Islet precursor cell (in vitro differentiated cells): ENCODE measurements at places on chromosomes 5 and 9.

GRCh38 chr9:122364117-122364782 is 6.6 kb upstream of the PTGS1 start:
- no peak for DNase-seq

DNA sequence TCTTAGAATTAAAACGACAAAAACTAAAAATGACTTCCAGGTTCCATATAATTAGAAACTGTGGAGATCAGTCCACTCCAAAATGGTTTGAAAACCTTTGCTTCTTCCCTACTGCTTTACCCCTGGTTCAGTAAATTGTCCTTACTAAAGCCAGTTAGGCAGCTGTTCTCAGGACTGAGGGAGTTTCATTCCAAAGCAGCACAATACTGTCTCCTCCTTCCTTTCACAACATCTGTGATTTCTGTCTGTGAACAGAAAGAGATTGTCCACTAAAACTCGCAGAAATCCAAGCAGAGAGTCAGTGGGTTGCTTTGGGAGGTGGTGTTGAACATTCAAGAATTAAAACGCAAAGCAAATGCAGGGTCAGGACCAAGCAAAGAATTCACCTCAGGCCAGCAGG is 740.8 kb upstream of the ZNF608 start:
- no peak for DNase-seq

- DNase-seq: no peak
Observed at GRCh38 chr9:115267790-115268189, 149.8 kb upstream of the TNC start.

GRCh38 chr9:98873951-98874371 is 66.5 kb downstream of the GALNT12 start:
- peak; percentile 31 for DNase-seq

DNA sequence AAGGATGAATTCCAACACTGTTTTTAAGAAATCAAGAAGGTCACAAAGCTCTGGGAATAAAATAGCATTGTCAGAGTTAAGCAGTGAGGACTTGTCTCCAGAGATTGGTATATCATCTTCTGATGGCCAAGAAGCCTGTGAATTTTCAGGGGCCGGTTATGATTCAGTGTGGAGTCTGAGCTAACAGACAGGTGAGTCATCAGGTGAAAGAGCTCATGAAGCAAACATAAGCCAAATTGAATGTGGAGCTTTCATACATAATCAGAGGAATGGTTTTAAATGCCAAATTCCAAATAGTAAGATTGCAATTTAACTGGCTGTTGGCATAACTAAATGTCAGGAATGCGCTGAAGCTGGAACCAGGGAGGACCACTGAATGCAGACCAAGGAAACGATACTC is 494.2 kb downstream of the MTRR start:
- no peak for DNase-seq

DNA sequence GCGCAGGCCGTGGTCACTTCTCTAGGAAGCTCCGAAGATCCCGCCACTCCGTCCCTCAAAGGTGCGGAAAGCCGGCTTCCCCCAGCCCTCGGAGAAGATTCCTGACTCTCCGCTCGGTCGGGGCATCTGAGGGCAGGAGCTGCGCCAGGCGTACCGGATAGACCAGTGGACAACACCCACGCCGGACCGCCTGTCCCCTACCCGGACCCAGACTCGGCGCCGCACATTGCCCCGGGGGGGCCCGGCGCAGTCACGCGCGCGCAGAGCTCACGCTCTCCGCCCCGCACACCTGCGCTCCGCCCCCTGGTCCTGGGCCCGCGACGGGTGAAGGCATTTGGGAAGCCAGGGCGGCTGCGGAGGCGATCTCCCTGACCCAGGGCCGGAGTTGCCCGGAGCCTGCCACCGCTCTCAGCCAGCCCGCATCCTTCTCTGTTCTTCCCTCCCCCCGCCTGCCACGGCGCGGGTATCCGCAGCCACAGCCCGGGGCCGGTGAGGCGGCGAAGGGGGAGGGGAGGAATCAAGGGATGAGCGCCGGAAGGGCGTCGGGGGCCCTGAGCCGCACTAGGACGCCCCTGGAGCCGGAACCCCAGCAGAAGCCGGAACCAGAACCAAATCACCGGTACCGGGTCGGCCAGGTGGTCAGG is 448 bp downstream of the RELL2 start:
- peak; percentile 71 for DNase-seq

DNA sequence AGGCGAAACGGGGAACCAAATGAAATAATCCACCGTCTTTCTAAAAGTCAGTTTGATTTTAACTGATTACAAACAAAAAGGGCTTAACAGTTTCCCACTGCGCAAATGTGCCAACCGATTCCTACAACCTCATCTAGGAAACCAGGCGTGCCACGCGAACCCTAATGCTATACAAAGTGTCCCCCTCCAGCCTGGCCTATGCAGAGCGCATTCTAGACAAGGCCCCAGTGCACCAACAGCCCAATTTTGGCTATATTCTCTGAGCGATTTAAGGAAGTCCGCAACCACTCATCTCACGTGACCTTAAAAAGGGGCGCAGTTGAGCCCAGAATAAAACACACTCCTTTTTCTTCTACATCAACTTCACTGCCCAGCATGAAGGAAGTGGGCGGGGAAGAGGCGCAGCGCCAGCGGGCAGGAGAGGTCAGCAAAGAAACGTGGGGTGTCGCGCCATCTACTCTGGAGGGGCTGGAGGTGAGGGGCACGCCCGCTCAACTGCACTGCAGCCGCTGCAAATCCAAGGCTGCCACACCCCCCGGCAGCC is 779 bp downstream of the FAM13B start:
- DNase-seq: peak; percentile 56

- peak; percentile 58 for DNase-seq
Observed at GRCh38 chr5:147170603-147171002, 64.2 kb upstream of the STK32A start.

GRCh38 chr9:106120071-106120470 is 425.7 kb downstream of the TMEM38B start:
- no peak for DNase-seq

- no peak for DNase-seq
Observed at GRCh38 chr5:165328846-165329245, 1823.4 kb downstream of the MAT2B start.

GRCh38 chr5:174693697-174694385 is 30.5 kb upstream of the MSX2 start:
- no peak for DNase-seq

DNA sequence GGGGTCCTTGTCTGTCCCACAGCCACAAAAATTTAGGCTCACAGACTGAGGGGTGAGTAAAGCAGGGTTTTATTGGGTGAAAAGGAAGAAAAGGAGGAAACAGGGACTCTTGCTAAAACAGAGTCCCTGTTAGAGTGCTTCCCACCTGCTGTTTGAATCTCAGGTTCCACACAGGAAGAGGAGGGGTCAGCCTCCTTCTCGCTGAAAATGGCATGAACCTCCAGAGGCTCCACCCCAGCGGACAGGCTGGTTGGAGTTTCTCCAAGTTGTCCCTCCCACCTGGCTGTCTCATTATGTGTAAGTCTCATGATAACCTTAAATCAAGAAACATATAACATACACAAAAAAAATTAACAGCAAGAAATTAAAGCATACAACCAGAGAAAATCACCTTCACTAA is 28.3 kb upstream of the UHRF2 start:
- DNase-seq: no peak

DNA sequence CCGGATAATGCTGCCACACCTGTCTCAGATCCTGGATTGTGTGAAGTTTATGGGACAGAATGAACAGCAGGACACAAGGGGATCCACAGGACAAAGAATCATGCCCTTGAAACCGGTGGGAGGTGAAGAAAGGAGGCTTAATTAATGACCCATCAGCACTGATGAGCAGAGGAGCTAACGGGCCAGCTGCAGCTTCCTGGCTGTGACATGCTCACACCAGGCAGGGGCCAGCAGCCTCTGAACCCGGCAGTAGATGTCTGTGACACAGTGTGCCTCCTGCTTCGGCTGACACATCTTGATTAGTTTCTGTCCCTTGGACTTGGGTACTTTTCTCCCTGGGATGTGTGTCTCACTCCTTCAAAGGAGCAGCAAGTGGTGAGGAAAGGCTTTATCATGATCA is 328.8 kb upstream of the BRINP1 start:
- no peak for DNase-seq

DNA sequence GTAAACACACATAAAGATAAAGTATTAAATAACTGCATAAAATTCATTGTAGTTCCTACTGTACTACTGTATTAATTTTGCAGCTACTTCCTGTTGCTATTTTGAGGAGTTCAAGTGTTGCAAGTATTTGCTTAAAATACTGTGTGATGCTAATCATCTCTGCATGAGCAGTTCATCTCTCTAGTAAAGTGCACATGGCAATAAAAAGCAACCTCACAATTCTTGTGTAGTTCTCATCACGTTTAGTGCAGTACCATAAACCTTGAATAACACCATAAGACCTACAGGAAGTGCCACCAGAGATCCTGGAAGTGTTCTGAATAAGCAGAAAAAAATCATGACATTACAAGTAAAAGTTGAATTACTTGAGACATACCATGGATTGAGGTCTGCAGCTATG is 34.6 kb downstream of the CPLANE1 start:
- DNase-seq: no peak

DNA sequence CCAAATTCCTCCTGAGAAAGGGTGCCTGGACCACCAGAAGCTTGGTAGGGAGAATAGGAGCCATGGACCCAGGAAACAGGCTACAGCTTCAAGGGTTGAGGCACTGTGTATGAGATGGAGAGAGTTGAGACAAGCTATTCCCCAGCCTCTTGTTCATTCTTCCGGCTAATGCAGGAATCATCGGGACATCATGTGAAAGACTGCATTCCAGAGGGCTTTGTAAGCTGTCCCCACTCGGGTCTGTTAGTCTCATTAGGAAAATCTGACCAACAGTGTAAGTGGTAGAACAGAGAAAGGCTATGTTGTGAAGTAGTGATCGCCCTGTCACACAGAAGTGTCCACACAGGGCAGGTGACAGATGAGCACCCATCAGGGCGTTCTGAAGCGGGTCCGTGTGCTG is 81.4 kb downstream of the GABBR2 start:
- DNase-seq: peak; percentile 66

- no peak for DNase-seq
Observed at GRCh38 chr9:115010874-115011273, 80.5 kb upstream of the TNFSF8 start.

DNA sequence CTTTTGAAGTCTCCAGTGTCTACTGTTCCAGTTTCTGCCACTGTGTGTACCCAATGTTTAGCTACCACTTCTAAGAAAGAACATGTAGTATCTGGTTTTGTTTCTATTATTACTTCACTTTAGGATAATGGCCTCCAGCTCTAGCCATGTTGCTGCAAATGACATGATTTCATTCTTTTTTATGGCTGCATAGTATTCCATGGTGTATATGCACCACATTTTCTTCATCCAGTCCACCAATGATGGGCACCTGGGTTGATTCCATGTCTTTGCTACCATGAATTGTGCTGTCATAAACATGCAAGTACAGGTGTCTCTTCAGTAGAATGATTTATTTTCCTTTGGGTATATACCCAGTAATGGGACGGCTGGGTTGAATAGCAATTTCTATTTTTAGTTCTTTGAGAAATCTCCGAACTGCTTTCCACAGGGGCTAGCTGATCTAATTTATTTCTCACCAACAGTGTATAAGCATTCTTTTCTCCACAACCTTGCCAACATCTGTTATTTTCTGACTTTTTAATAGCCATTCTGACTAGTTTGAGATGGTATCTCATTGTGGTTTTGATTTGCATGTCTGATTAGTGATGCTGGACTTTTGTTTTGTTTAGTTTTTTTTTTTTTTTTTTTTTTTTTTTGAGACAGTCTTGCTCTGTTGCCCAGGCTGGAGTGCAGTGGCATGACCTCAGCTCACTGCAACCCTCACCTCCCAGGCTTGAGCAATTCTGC is 68.9 kb downstream of the WDR41 start:
- no peak for DNase-seq

- DNase-seq: no peak
Observed at GRCh38 chr5:308672-309271, 12.7 kb upstream of the AHRR start.

DNA sequence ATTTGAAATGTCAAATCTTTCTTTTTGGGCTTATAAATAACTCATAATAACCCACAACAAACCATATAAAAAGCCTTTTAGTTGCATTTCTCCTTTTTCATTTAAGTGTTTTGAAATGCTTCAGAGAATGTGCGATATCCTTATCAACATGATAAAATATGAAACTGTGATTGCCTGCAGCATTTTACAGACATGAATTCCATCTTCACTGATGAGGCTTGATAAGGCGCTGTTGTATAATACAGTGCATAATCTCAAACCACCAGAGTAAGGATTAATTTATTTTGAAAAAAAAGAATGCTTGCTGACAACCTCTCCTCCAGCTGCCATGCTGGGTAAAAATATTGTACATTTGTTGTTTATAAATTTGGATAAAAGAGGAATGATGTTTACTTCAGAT is 216.8 kb downstream of the PBX3 start:
- DNase-seq: no peak

GRCh38 chr9:127935765-127936221 is 1.9 kb downstream of the DPM2 start:
- DNase-seq: no peak

- no peak for DNase-seq
Observed at GRCh38 chr5:168307022-168307421, 15.6 kb downstream of the WWC1 start.

GRCh38 chr5:158421319-158421718 is 562.4 kb upstream of the CLINT1 start:
- DNase-seq: no peak

GRCh38 chr9:90047828-90048227 is 443.0 kb downstream of the GADD45G start:
- no peak for DNase-seq

GRCh38 chr9:37034938-37035647 is 1.0 kb upstream of the PAX5 start:
- DNase-seq: peak; percentile 61

- DNase-seq: no peak
Observed at GRCh38 chr9:95552814-95553546, 36.2 kb upstream of the PTCH1 start.

DNA sequence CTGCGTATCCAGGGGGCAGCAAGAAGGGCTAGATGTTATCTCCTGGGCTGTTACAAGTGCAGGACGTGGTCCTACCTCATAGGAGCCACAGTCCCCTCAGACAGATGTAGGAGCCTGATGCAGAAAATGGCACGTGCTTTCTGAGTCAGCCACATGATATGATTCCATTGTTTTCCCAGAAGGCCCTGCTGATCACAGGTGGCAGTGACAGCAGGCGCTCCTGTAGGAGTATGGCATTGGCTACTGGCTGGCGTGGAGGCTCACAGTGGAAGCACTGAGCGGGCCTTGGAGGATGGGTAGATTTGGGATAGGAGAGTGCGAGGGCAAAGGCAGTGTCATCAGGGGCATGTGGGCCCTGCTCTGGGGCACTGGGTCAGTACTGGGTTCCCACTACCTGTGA is 21.9 kb downstream of the USP20 start:
- no peak for DNase-seq

DNA sequence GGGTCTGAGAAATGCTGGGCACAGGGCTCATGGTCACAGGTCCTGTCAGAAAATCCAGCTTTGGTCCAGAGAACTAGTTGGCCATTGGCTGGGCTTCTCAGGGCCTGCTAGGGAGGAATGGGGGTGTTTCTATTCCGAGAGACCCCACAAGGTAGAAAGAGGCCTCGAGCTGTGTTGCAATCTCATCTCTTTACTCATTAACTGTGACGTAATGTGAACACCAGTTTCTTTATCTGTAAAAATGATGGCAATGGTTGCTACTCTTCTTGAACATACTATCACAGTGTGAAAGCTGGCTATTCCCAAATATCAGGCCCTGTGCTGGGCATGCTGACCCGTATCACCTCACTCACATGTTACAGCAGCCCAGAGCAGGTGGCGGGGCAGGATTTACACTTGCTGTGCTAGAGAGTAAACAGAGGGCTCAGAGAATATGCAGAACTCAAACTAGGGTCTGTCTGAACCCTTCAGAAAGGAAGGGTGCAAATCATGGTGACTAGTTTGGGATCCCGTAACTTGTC is 35.7 kb upstream of the SLC25A51 start:
- DNase-seq: no peak
